ENCODE measurements at places on chromosomes 7 and 10. TPM values are rescaled to one million over a fixed set of nuclear protein-coding genes. Genes with fewer than 3 reads are reported as not detected.
A peak's percentile ranks its signal among the peaks of the same experiment; 100 is the strongest.

DNA sequence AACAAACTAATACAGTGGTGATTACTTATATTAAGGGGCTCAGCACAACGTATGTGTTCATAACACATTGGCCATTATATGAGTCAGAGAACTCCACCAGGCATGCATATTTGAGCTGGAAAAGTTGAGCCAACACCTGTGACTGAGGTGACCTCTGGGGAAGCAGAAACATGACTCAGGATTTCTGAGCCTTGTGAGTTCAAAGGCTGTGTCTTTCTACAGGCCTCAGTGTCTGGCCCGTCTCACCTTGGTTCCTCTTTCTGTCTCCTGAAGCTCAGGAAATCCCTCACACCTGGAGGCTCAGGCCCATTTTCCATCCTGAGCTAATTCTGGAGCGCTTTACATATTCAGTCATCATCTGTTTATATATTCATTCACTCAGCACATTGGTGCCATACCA lies 230.9 kb upstream of the AGK start:
- H3K27ac ChIP-seq, result no peak overlapping the region
- DNase-seq, result no peak
- H3K27me3 ChIP-seq, result no peaks in the 10 kb centered on the region

CACNB2 gene
- 4.4 TPM for total RNA-seq

DNA sequence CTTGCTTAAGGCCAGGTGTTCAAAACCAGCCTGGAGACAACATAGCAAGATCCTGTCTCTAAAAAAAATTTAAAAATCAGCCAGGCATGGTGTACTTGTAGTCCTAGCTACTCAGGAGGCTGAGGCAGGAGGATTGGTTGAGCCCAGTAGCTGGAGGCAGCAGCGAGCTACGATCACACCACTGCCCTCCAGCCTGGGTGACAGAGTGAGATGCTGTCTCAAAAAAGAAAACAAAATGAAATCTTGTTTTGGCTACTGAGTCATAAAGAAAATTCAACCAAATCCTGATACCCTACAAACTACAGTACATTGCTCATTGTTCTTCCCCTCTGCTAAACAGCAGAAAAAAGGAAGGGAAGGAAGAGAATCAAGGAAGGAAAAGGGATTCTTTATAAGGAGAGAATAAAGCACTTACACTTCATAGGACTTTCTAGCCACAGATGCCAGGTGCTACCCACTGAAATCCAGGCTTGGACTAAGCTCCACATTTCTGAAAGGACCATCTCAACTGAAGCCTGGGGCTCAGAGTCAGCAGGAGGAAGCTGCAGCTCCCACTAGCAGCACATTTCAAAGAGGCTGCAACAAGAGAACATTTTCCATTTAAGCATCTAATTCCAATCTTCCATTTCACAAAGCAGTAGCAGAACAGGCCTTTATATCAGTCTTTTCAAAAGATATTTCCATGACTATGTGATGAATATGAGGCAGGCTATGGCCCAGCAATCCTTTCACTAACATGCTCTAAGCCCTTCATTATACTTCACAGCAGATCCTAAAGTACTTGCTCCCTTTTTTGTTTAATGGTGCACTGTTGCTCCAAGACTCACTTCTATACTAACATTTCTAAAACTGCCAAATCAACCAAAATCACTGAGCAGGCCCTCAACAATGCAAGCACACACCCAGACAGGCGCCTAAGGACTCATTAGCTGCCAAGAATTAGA lies 13.5 kb downstream of the TNPO3 start:
- H3K36me3 ChIP-seq, result peaks cover 19% of the 10 kb centered on the region
- peak overlapping the region; percentile 74 for H3K27ac ChIP-seq
- H3K27me3 ChIP-seq, result no peaks in the 10 kb centered on the region
- H3K4me1 ChIP-seq, result peaks cover 36% of the 10 kb centered on the region
- no peak for DNase-seq

DNA sequence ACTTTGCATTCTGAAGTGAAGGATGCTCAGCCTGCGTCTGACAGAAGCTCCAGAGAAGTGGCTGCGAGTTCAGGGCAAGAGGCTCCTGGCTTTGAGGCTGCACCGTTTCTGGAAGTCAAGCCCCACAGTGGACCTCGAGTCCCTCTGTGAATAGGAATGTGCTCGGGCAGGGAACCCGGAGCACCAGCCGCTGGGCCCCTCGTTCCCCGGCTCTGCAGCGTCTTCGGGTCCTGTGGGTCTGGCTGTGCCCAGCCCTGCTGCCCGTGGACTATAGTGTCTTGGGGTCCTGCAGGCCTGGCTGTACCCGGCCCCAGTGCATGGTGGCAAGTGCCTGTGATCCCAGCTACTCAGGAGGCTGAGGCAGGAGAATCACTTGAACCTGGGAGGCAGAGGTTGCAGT lies 45.3 kb upstream of the PRKAR1B start:
- H3K4me1 ChIP-seq, result no peaks in the 10 kb centered on the region
- H3K27ac ChIP-seq, result no peak overlapping the region
- no peak overlapping the region for H3K4me3 ChIP-seq
- no peak for DNase-seq

PLOD3 gene
- 45.3 TPM for total RNA-seq

DNA sequence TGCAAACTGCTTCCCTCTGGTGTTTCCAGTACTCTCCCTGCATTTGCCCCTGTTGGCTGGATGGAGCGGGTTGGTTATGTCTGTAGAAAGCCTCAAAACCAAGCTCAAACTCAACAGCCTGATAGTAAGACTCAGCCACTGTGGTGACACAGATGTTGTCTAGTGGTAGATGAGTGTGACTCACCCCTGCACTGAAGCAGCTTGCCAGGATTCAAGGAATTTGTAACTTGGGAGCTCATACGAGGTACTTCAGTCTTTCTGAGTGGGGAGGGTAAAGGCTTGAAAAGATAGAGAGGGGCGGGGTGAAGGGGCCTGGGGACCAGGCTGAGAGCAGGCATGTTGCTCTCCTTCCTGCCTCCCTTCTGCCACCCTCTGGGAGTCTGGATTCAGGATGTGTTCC lies 22.9 kb upstream of the AQP1 start:
- peaks cover 18% of the 10 kb centered on the region for H3K4me1 ChIP-seq
- DNase-seq, result no peak
- no peak overlapping the region for H3K27ac ChIP-seq
- H3K4me3 ChIP-seq, result no peak overlapping the region

Data from WTC11 (cell line).